Cerebellum (tissue), 4 donors: ENCODE measurements at places on chromosomes 3 and 15.

- no peak for DNase-seq
Measured at GRCh38 chr3:66661628-66662027, 160.8 kb upstream of the LRIG1 start.

DNA sequence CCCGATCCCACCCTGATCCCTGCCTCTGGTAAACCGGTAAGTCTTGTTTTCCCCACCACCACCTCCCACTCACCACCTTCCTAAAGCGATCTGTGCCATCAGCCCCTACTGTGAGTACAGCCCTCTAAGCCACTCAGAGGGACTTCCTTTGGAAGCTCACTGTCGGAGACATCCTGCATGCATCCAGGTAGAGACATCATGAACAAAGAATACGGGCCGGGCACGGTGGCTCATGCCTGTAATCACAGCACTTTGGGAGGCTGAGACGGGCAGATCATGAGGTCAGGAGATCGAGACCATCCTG is 13.7 kb upstream of the PCSK6 start:
- no peak for DNase-seq

- no peak for DNase-seq
Measured at GRCh38 chr3:35276568-35276967, 362.8 kb upstream of the ARPP21 start.

DNA sequence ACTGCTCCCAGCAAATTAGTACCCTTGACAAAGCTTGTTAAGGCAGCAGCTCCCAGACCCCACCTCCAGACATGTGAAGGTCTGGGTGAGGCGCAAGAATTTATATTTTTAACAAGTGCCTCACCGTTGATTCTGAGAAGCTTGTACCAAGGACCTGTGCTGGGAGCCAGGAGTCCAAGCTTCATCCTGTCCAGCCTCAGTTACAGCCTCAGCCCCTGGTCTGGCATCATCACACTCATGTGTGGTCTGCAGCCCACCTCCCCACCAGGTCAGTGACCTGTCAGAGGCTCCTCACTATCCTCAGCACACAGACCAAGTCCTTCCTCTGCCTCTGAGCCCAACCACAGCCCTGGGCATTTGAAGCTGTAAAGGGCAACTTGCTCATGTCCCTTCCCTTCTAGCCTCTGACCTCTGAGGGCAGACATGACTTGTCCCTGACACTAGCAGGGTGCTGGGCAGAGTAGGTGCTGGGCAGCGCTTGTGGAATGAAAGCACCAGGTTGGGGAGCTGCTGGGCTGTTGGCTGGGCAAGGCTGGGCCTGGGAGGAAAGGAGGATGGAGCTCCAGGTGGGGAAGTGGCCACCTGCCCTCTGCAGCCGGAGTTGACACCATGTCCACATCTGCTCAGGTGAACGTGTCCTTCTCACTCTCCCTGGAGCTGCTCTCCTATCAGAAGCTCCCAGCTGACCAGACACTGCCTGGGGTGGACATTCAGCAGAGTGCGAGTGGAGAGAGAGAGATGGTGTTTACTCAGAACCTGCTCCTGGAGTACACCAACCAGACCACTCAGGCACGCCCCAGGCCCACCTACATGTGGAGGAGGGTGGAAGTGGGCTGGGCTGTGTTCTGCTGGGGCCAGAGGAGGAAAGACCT is 16.9 kb downstream of the ACAA1 start:
- DNase-seq, result no peak
